ENCODE measurements at places on chromosomes 5 and 9. TPM values are rescaled to one million over a fixed set of nuclear protein-coding genes. Genes with fewer than 3 reads are reported as not detected.

DNA sequence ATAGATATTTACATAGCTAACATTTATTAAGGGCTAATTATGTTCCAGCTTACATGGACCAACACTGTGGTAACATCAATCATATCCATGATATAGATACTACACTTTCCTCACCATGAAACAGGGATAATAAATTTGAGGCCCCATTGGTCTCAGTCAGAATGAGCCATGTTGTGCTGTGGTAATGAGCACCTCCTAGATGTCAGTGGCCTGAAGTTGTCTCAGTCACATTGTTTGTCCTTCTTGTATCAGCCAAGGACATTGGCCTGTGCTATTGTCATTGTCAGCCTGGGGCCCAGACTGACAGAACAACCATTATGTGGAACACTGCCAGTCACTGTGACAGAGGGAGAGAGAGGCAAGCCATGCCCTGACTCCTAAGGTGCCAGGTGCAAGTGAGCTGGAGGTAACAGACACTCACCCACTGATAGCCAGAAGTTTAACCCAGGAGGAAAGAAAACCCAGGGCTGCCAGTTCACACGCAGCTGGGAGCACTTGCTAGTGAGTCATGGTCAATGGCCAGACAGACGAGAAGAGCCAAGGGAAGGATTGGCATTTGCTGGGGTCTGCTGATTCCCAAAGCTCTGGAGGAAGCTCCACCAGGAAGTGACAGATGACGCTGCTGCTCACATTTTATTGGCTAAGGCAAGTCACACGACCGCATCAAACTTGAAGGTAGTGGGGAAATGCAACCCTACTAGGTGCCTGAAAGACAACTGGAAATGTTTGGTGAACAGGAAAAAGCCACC is 224.2 kb downstream of the MELK start:
- no peak for DNase-seq

DNA sequence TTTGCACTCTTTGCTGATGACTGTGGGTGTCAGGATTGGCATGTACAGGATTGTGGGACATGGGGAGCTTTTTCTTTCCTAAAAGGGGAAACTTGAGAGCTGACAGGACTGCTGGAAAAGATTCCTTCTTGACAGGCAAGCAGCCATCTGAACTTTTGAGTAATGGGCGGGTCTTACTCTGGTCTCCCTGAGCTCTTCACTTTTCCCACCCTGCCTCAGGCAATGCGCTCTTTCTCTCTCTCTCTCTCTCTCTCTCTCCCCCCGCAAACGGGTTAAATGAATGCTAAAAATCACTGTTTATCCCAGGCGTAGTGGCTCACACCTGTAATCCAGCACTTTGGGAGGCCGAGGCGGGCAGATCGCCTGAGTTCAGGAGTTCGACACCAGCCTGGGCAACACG is 37.1 kb upstream of the F2RL1 start:
- DNase-seq = no peak

TLE4 gene
- polyA plus RNA-seq = 77.6 TPM

MARCHF11 gene
- polyA plus RNA-seq = 1.7 TPM

DNA sequence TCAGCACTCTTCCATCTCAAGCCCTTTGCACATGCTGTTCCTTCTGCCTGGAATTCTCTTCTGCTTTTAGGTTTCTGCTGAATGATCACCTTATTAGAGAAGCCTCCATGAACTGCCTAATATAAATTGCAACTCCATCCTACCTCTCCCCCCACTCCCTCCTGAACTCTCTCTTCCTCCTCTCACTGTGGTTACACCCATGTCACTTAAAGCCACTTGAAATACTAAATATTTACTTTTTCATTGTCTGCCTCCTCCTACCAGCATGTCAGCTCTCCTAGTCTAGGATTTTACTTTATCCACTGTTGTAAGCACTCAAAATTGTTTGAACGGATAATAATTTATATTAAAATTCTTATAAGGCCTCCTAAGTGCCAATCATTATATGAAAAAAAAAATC is 43.8 kb downstream of the ACTL7B start:
- no peak for DNase-seq

IL4 gene
- polyA plus RNA-seq = 0.57 TPM

- DNase-seq = no peak
Measured at GRCh38 chr5:23139338-23140171, 286.4 kb upstream of the CDH12 start.

GRCh38 chr9:136950656-136951276 is 1.3 kb upstream of the LCN12 start:
- no peak for DNase-seq

DNA sequence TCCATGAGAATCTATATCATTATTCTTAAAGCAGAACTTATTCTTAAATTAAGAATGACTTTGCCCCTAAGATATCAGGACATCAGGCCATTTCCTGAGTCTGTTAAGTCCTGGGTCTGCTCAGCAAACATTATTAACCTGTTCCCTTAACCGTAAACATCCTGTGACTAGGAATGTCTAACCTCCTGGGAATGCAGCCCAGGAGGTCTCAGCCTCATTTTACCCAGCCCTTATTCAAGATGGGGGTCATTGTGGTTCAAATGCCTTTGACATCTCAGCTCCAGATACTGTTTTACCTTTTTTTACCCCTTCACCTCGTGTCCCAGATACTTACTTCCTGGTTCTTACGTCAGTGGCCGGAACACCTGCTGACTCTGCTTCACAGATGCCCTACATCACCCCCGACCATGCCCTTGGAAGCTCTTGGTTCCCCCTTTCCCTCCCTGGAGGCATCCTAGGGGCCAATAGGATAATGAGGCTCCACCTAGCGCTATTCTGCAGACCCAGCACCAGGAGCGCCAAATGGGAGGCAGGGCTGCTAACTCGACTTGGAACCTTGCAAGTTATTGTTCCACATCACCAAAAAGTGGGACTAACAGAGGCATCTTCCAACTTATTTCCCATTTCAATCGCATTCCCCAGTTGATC is 182.5 kb downstream of the MED10 start:
- DNase-seq = no peak

DNA sequence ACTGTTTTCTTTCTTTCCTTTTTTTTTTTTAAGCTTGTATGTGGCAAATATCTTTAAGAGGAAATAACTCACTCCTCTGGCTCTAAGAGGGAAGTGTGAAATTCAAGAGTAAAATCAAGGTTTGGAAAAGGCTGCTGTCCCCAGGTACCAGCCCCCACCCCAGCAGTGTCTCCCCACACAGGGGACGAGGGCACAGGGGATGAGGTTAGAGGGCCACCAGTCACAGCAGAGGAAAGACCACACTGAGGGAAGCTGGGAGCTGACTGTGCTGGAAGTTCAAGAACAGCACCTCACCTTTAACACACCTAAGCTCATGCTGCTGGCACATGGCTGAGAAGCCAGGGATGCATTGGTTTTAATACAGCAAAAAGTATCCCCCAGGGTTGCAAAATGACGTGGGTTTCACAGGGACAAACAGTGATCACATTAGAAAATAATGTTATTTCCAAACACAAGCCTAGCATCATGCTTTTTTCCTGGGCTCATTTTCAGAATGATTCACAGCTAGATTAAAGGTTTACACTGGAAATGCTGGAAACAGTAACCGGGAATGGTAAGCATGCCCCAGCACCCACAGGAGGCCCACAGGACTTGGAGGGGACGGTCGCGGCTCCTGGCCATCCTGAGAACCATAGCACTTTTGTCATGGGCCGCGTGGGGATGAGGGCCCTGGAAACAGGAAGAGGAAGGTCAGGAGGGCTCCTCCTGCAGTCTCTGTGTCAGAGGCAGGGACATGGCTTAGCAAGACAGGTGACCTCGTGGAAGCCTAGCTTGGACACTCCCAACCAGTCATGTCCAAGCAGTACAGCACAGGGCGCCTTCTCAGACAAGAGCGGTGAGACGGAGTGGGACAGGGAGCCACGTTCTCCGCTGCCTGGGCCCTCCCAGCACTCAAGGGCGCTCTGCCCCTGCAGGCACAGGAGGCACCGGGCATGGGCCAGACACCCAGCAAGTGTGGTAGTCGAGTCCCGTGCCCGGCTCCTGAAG is 6.9 kb downstream of the LPCAT1 start:
- no peak for DNase-seq

GRCh38 chr5:172127581-172127980 is 60.4 kb downstream of the STK10 start:
- no peak for DNase-seq

GRCh38 chr9:133842721-133843227 is 104.6 kb upstream of the SARDH start:
- DNase-seq = no peak

DNA sequence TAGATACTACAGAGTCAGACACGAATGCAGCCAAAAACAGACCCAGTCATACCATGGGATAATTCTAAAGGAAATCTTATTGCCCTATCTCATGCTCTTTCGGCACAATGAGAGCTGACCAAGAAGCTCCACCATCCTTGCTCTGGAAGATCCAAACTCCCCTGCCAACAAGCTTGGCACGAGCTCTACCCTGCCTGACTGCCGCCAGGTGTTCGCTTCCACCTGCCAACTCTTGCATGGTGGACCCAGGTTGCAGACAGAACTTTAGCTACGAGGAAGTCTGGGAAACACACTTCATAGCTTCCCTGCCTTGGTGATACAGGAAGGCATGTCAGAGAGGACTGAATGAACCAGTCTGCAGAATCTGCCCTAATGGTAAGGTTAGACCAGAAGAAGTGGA is 355.0 kb downstream of the DRD1 start:
- DNase-seq = no peak

PCDHA9 gene
- 0.03 TPM for polyA plus RNA-seq

MAP1B gene
- 15.8 TPM for polyA plus RNA-seq

FOXD4L3 gene
- not detected for polyA plus RNA-seq

- DNase-seq = no peak
Measured at GRCh38 chr5:110951373-110951791, 120.1 kb upstream of the TSLP start.

DNA sequence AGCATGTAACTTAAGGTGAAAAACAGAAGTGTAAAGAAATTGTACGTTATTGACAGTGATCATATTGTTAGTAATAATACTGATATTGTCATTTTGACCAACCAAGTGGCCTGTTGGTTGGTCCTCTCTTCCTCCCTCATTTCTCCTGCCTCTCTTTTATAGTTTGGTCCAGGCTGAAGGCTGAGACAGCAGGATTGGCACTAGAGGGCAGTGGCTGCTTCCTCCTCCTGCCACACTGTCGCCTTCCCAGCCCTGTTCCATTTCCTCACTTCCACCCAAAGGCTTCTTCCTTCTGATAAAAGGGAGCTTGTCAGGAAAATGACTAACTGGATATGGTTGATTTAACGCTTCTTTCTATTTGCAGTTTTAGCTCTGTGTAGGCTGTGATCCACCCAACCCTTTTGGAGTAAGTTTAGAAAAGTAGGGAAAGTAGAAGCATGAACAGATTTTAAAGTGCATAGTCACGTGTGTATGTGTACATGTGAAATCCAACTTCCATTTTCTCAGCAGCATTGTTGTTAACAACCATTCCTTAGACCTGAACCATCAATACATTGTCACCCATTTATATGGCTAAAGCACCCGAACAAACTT is 35.6 kb downstream of the PTCD2 start:
- DNase-seq = peak; percentile 13

GPRIN1 gene
- 2.2 TPM for polyA plus RNA-seq

DNA sequence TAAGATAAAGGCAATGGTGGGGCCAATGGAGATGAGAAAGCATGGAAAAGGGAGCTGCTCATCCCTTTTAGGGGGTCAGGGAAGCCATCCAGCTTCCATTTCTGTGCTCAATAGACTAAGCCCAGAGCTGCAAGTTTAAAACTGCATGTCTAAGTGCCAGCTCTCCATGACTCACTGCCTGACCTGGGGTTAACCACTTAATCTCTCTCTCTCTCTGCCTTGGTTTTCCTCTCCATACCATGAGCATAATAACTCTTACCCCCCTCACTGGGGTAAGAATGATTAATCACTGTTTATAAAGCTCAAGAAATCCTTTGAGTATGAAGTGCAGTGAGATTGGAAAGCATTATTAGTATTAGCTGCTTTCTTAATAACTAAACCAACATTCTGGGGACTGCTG is 1382.4 kb upstream of the WWC1 start:
- no peak for DNase-seq

GRCh38 chr5:78649861-78650496 is 1.4 kb upstream of the LHFPL2 start:
- no peak for DNase-seq

DNA sequence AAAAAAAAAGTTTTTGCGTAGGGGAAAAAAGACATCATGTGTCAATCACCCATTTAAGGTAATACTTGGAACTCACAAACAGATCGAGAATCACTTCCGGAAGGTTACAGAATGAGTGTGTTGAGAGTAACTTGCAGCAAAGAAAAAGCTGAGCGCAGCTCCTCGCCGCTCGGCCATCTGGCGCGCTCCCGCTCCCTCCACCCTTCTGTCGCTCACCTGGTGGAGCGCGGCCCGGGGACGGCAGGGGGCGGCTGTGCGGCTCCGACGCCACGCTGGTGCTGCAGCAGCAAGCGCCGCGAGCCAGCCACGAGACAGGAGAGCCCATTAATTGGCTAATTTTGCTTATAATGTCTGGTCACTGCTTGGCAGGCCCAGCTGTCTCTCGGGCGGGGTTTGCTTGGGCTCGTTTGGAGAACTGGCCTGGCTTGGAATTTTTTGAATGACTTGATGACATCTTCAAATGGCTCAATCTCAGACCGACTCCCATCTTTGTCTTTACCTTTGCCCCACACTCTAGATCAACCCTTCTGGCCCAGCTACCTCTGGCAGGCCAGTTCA is 601.8 kb downstream of the CCDC171 start:
- DNase-seq = no peak

DNA sequence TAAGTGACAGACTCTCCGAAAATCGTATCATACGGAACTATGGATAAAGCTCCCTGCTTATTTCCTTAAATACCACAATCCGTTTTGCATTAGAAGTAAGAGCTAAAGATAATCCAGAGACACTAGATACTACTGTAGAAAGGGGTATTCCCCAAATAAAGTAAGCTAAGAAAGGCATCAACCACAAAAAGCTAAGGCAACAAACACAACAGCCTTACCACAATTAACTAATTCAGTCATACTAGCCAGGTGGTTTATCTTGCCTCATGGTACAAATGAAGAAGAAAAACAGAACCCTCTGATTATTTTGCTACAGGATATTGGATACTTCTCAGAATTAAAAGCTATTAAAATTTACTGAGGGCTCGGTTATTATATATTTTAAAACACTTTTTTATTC is 14.1 kb downstream of the ERP44 start:
- DNase-seq = no peak

DNA sequence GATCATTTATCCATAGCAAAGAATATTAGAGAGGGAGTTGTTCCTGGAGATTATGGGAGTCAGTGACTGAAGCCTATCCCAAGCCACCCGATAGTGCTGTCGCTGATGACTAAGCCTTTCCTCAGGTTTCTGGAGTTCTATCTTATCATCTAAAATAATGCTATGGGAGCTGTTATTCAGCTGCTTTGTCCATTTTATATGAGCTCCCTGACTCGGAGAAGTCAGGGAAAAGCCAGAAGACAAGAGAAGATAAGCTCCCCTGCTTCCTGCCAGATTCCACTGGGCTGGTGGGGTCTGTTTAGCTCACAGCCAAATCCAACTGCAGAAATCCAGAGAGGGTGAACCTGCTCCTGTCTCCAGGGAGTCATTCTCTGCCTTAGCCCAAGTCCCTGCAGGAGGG is 148.2 kb downstream of the DROSHA start:
- DNase-seq = no peak

- no peak for DNase-seq
Measured at GRCh38 chr9:16318516-16319060, 551.9 kb downstream of the BNC2 start.

All from left kidney (tissue), 8 donors.